Right atrium auricular region (tissue), 2 donors: ENCODE measurements at places on chromosomes 7 and 10.

GRCh38 chr7:29995652-29996051, 6.1 kb upstream of the SCRN1 start:
- DNase-seq = no peak

DNA sequence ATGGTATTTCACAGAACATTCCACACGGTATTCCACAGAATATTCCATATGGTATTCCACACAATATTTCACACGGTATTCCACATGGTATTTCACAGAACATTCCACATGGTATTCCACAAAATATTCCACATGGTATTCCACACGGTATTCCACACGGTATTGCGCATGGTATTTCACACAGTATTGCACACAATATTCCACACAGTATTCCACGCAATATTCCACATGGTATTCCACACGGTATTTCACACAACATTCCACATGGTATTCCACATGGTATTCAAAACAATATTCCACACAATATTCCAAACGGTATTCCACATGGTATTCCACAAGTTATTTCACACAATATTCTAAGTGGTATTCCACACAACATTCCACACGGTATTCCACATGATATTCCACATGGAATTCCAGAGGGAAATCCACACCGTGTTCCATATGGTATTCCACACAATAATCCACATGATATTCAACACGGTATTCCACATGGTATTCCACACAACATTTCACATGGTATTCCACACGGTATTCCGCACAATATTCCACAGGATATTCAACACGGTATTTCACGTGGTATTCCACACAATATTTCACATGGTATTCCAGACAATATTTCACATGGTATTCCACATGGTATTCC, 136.7 kb upstream of the CHST15 start:
- DNase-seq = no peak

GRCh38 chr7:2884161-2884560, 40.1 kb upstream of the GNA12 start:
- no peak for DNase-seq

- DNase-seq = no peak
Observed at GRCh38 chr7:47071866-47072265, 510.0 kb downstream of the TNS3 start.

- DNase-seq = no peak
Observed at GRCh38 chr7:43753271-43753810, 5.1 kb upstream of the BLVRA start.
